ENCODE measurements at places on chromosomes 3 and 15. TPM values are rescaled to one million over a fixed set of nuclear protein-coding genes. Genes with fewer than 3 reads are reported as not detected.

DHFR2 gene
- 2.6 TPM for total RNA-seq

STXBP5L gene
- under 0.01 TPM for total RNA-seq

PSTPIP1 gene
- total RNA-seq: 3.3 TPM

LAMB2 gene
- 337 TPM for total RNA-seq

ADGRG7 gene
- not detected for total RNA-seq

OXTR gene
- not detected for total RNA-seq

LTK gene
- not detected for total RNA-seq

- no peak overlapping the region for H3K27ac ChIP-seq
- DNase-seq: no peak
- no peaks in the 10 kb centered on the region for H3K27me3 ChIP-seq
- no peaks in the 10 kb centered on the region for H3K4me1 ChIP-seq
Measured at GRCh38 chr3:183148056-183148455, 14.5 kb downstream of the LAMP3 start.

DNA sequence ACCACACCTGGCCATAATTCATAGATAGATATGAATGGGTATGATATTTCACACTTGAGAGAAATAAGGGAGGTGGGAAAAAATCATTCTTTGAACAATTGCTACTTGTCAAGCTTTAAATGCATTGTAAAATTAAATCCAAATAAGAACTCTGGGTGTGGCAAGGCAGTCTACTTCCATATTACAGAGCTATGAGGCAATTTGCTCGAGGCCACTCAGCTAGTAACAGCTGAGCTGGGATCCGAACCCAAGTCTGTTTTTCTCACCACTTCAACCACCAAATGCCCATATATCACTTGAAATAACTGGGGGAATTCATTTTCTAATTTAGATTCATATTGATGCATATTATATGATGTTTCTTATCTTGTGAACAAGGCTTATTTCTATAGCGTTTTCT, 482.2 kb upstream of the ADAMTS9 start:
- no peaks in the 10 kb centered on the region for H3K4me1 ChIP-seq
- no peak for DNase-seq
- no peak overlapping the region for H3K4me3 ChIP-seq
- H3K27me3 ChIP-seq: no peaks in the 10 kb centered on the region
- H3K27ac ChIP-seq: no peak overlapping the region

GRCh38 chr3:183845608-183846288, 20.4 kb upstream of the MAP6D1 start:
- no peak overlapping the region for H3K27ac ChIP-seq
- peaks cover 5% of the 10 kb centered on the region for H3K4me1 ChIP-seq
- H3K27me3 ChIP-seq: no peaks in the 10 kb centered on the region
- DNase-seq: no peak
- peaks cover 16% of the 10 kb centered on the region for H3K36me3 ChIP-seq
- H3K4me3 ChIP-seq: no peak overlapping the region

DNA sequence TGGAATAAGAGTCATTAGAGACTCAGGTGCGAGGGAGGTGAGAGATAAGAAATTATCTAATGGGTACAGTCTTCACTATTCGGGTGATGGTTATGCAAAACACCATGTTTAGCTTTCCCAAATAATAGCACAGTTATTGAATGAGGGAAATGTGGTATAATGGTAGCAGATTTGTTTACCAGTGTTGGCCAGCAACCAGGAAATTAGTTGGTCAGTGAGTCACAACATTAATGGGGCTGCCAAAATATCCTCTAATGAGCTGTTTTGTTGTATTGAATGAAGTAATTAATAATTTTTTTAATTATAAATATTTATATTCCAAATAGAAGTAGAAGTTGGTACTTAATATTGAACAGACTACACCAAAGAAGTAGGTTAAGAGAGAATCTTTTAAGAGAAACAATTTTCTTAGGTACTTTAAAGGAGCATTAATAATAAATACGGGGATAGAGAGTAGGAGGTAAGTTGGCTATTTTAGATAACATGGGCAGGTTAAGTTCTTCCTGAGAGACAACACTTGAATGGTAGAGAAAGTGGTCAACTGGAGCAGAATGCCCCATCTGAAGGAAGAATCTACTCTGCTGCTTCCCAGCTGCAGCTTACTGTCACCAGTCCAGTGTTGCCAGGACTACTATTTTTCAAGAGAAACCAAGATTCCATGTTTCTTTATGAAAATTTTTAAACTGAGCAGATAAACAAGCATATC, 218.8 kb downstream of the UBE2E2 start:
- H3K36me3 ChIP-seq: no peaks in the 10 kb centered on the region
- no peaks in the 10 kb centered on the region for H3K4me1 ChIP-seq
- no peak overlapping the region for H3K27ac ChIP-seq
- H3K4me3 ChIP-seq: no peak overlapping the region

DNA sequence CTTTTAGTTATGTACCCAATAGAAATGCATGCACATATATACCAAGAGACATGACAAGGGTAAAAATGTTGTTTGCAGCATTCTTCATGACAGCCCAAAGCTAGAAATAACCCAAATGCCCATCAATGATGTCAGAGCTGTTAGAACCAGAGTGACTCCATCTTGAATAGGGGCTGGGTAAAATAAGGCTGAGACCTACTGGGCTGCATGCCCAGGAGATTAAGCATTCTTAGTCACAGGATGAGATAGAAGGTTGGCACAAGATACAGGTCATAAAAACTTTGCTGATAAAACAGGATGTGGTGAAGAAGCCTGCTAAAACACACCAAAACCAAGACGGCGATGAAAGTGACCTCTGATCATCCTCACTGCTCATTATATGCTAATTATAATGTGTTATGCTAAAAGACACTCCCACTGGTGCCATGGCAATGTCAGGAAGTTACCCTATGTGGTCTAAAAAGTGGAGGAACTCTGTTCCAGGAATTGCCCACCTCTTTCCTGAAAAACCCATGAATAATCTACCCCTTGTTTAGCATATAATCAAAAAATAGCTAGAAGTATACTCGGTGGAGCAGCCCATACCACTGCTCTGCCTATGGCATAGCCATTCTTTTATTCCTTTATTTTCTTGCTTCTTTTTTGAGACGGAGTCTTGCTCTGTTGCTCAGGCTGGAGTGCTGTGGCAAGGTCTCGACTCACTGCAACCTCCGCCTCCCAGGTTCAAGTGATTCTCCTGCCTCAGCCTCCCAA, 32.9 kb downstream of the ZBTB11 start:
- no peaks in the 10 kb centered on the region for H3K36me3 ChIP-seq
- H3K4me1 ChIP-seq: no peaks in the 10 kb centered on the region
- no peak for DNase-seq
- no peak overlapping the region for H3K27ac ChIP-seq
- no peak overlapping the region for H3K4me3 ChIP-seq
- no peaks in the 10 kb centered on the region for H3K27me3 ChIP-seq

GRCh38 chr15:38781196-38781595, 216.6 kb upstream of the RASGRP1 start:
- H3K27ac ChIP-seq: no peak overlapping the region
- H3K36me3 ChIP-seq: no peaks in the 10 kb centered on the region
- no peak for DNase-seq
- no peaks in the 10 kb centered on the region for H3K27me3 ChIP-seq

- peaks cover 27% of the 10 kb centered on the region for H3K4me1 ChIP-seq
- H3K27ac ChIP-seq: no peak overlapping the region
- peaks cover 74% of the 10 kb centered on the region for H3K27me3 ChIP-seq
Measured at GRCh38 chr3:181699171-181699903, 12.4 kb upstream of the SOX2 start.

DNA sequence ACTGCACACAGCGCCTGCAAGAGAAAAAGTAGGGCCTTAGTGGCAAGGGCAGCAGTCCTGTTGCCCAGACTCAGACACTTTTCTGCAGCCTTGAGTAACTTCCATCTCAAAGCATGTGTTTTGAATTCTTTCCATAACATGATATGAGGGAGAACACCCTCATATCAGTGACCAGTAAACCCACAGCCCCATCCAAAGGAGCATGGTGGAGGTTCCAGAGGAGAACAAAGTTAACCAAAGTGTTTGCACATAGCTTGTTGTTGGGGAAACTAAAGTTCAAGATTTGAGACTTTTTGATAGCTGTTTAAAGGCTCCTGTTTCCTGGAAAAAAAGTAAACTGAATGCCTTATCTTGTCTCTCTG, 74.2 kb downstream of the OCA2 start:
- H3K27me3 ChIP-seq: no peaks in the 10 kb centered on the region
- H3K36me3 ChIP-seq: no peaks in the 10 kb centered on the region
- no peak for DNase-seq
- peaks cover 9% of the 10 kb centered on the region for H3K4me1 ChIP-seq

DNA sequence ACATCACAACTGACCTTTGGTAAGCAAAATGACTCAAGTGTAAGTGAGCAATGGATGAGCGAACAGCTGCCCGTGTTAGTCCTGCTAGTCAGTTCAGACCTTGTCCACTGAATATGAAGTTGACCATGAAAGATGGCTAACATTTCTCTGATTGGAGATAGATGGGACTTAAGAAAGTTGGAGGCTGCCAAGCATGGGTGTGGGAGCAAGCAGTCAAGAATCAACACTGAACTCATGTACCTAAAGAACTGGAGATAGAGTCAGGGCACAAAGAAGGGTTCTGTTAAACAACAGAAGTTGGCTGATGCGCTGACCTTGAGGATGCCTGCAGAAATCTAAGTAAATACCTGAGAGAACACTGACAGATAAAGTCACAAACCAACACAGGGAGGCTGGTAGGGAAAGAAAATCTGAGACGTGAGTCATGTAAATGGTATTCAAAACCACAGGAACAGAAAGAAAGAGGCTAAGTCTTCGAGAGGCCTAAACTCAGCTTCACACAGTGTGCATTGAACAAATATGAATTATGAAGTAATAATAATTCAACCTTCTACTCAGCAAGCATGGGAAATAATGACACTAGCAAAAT, 30.7 kb upstream of the ANPEP start:
- H3K4me1 ChIP-seq: peaks cover 9% of the 10 kb centered on the region
- H3K4me3 ChIP-seq: no peak overlapping the region
- DNase-seq: no peak
- no peaks in the 10 kb centered on the region for H3K27me3 ChIP-seq
- no peak overlapping the region for H3K27ac ChIP-seq
- no peaks in the 10 kb centered on the region for H3K36me3 ChIP-seq

DNA sequence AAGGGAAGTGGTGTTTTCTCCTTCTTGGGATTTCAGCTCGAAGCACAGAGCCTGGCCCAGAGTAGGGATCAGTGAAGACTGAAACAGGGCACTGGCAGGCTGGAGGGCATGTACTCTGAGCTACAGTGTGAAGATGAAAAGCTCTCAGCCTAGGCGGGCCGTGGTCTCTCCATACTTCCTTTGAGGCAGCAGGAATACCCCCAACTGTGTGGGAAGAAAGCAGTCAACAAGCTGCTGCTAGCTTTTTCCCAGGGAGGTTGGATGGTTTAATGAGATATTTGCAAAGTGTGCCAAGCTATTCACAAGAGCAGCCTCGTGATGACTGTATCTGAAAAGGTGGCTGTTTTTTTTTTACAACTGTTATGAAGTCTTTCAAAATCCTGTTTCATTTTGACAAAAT, 47.2 kb downstream of the NMNAT3 start:
- H3K27ac ChIP-seq: no peak overlapping the region
- DNase-seq: no peak
- no peaks in the 10 kb centered on the region for H3K36me3 ChIP-seq
- no peaks in the 10 kb centered on the region for H3K4me1 ChIP-seq
- H3K27me3 ChIP-seq: no peaks in the 10 kb centered on the region
- no peak overlapping the region for H3K4me3 ChIP-seq

GRCh38 chr3:97235611-97236315, 421.4 kb downstream of the EPHA6 start:
- H3K36me3 ChIP-seq: no peaks in the 10 kb centered on the region
- H3K27me3 ChIP-seq: no peaks in the 10 kb centered on the region
- peaks cover 6% of the 10 kb centered on the region for H3K4me1 ChIP-seq
- H3K4me3 ChIP-seq: no peak overlapping the region

GRCh38 chr15:85690561-85691231, 104.0 kb downstream of the KLHL25 start:
- H3K36me3 ChIP-seq: no peaks in the 10 kb centered on the region
- H3K4me1 ChIP-seq: peaks cover 23% of the 10 kb centered on the region
- DNase-seq: no peak

DNA sequence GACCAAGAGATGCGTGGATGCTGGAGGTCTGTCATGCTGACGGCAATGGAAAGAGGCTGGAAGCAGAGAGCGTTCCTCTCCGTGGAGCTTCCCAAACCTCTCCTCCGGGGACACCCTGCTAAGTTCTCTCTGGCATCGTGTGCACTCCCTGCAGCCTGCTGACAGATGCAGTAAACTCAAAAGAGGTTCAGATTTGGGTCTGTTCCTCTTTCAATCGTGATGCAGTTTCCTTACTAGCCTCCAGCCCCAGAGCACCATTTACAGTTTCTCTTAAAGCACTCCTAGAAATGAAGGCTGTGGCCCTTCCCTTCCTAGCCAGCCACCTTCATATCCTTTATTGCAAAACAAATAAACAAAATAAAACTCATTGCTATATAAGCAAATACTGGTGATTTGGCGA, 47.3 kb upstream of the LRRC58 start:
- no peaks in the 10 kb centered on the region for H3K4me1 ChIP-seq
- no peak overlapping the region for H3K4me3 ChIP-seq
- H3K36me3 ChIP-seq: no peaks in the 10 kb centered on the region
- no peak for DNase-seq
